ENCODE measurements at places on chromosomes 16 and 17.

GRCh38 chr16:73214825-73215677, 167.1 kb upstream of the ZFHX3 start:
- peak; percentile 45 for DNase-seq

- DNase-seq = no peak
These were observed 74.9 kb upstream of the ZNF423 start for GRCh38 chr16:49930841-49931240.

GRCh38 chr17:28331891-28332420, 3.3 kb downstream of the IFT20 start:
- DNase-seq = no peak

DNA sequence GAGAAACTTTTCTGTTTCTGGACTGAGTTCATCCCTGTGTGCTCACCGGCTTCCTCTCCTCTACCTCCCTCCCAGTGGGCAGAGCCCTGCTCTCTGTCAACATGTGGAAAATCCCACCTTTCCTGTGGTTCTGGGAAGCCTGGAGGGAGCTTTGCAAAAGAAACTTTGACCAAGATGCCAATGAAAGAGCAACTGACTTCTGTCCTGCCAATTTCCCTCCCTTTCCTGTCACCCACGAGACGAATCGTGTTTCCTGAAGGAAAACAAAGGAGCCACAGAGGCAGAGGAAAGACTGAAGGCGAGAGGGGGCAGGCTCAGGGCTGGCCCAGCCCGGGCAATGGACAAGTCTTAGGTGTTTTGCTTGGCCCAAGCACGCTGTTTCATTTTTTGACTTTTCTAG, 82.8 kb downstream of the PLCG2 start:
- no peak for DNase-seq

DNA sequence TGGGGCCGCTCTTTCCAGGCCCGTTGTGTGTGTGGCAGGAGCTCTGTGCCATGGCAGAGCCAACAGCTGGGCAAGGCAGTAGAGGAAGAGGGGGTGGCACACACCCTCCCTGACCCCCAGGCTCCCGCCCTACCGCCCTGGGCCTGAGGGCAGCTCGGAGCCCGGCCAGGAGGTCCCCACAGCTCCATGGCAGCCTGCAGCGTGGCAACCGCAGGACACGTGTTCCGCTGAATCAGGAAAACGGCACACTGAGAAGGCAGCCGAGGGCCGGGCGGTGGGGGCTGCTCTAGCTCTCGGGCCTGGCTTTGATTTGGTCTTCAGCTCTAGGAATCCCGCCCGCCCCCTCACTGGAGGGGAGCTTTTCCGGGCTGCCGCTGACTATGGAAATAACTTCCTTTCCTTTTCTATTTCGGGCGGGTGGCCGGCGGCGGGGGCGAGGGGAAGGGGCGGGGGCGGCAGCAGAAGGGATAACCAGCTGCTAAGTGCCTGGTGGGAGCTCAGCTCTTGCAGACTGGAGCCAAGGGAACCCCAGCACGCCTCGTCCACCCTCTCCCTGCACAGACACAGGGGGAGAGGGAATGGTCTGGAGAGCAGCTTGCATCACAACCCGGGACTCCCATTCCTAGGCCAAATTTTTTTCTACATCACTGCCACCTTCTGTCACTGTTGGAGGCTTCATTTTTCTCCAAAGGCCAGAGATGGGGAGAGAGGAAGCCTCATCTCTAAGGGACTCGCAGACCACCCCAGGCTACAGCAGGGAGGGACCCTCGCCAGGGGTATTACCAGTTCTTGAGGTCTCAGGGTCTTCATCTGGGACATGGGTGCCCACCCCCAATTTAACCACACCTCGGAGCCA, 24.8 kb upstream of the MRPS23 start:
- peak; percentile 88 for DNase-seq

GRCh38 chr16:51839727-51840462, 688.8 kb upstream of the SALL1 start:
- DNase-seq = peak; percentile 11

DNA sequence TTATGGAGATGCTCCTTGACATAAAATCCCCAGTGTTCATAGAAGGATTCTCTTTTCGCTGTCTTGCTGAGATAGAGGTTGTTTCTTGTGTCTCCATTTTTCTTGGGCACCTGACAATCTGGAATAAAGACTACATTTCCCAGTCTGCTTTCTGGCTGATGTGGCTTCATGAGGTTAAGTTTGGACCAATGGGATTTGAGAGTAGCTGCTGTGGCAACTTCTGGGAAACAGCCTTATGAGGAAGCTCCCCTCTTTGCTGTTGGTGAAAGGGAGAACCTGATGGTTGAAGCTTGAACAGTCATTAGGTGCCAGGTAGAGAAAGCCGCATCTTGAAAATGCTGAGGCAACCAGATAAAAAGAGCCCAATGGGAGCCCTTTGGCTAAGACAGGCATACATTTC, 24.4 kb downstream of the HS3ST4 start:
- DNase-seq = no peak

DNA sequence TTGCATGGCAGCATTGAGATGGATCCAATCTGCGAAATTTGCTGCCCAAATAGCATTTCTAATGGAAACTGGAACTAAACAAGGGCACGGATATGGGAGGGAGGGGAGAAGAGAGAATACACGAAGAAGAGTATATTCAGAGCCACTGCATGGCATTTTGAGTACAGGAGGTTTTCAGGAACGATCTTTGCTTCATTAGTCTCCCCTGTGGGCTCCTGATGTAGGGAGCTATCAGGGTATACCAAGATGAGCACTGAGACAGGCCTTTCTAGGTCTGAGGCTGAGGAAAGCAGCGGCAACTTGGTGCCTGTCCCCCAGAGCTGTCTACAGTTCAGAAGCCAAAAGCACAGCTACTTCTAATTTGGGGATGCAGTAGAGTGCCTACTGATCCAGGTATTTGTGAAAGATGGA, 257.7 kb upstream of the PMFBP1 start:
- no peak for DNase-seq

DNA sequence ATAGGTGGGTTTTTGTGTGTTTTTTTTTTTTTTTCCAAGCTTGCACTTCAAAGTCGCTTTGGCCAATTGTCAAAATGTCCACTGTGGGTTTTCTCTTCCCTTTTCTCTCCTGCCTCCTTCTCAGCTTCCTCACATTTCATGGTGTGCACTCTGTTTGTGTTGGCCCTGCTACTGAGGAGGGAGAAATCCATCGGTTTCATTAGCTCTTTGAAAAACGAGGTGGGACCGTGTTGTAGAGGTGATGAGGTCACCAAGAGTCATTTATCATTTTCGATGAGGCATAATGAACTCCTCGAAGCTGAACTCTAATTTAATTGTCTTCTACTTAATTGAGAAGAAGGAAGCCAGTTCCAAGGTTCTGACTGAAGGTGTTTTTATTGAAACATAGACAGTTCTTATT, 174.4 kb upstream of the TOX3 start:
- DNase-seq = no peak

DNA sequence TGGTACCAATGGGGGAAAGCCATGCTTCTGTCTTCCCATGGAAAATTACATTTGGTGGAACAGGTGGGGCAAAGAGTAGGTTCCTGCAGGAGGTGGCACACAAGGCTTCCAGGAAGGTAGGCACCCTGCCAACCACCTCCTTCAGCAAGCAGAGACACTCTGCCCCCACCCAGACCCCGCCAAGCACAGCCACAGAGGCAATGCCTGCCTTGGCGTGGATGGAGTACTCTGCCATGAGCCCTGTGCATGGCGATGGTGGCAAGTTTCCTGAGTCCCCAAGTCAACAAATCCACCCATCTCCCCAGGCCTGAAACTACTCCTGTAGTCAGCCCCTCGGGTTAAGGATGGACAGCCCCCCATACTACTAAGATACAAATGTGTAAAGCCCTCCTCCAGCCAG, 119.2 kb upstream of the GNAO1 start:
- DNase-seq = no peak
